Dermis blood vessel endothelial cell (primary cell): ENCODE measurements at places on chromosomes 1 and 21. TPM values are rescaled to one million over a fixed set of nuclear protein-coding genes. Genes with fewer than 3 reads are reported as not detected.

The PCAT6 gene
- 0.51 TPM in 1 of 2 replicates, not detected in the other for total RNA-seq

The TSPAN1 gene
- total RNA-seq = 0.28 and 0.68 TPM in 2 replicates

The HLCS gene
- 14.3 and 19.5 TPM in 2 replicates for total RNA-seq

The FABP3 gene
- total RNA-seq = 0.51 and 1.1 TPM in 2 replicates

The IFNAR1 gene
- 22.3 and 40.3 TPM in 2 replicates for total RNA-seq

The DYNLT5 gene
- total RNA-seq = 1.1 and 3.9 TPM in 2 replicates

The AVPR1B gene
- total RNA-seq = 0.05 TPM in 1 of 2 replicates, not detected in the other

The NR0B2 gene
- total RNA-seq = not detected in 2 replicates

The CELA2B gene
- not detected in 2 replicates for total RNA-seq

The FAM177B gene
- total RNA-seq = not detected in 2 replicates

The FALEC gene
- not detected in 2 replicates for total RNA-seq

The GMEB1 gene
- total RNA-seq = 13.9 and 14.1 TPM in 2 replicates

The CTBS gene
- 5.4 and 8.0 TPM in 2 replicates for total RNA-seq

The CCDC185 gene
- 0.17 TPM in 1 of 2 replicates, not detected in the other for total RNA-seq

The KCNT2 gene
- total RNA-seq = 0.14 and 0.17 TPM in 2 replicates

The ARMH1 gene
- not detected in 2 replicates for total RNA-seq

The SPRR1A gene
- total RNA-seq = not detected in 2 replicates

The PRAMEF9 gene
- total RNA-seq = not detected in 2 replicates

The SSU72 gene
- 87.1 and 128 TPM in 2 replicates for total RNA-seq

The NTMT2 gene
- total RNA-seq = not detected in 2 replicates

The KPRP gene
- total RNA-seq = not detected in 2 replicates

The FAM72C gene
- total RNA-seq = 0.34 and 1.7 TPM in 2 replicates

The LAPTM5 gene
- total RNA-seq = 23.1 and 39.9 TPM in 2 replicates

The PDE9A gene
- 1.9 and 3.5 TPM in 2 replicates for total RNA-seq

The SLC39A1 gene
- 153 and 161 TPM in 2 replicates for total RNA-seq

The VWA1 gene
- 12.7 and 45.3 TPM in 2 replicates for total RNA-seq

The HES2 gene
- 9.9 and 14.1 TPM in 2 replicates for total RNA-seq

The CFAP141 gene
- not detected in 2 replicates for total RNA-seq

The SLAMF1 gene
- total RNA-seq = not detected in 2 replicates

The KCNA3 gene
- not detected in 2 replicates for total RNA-seq

The WNT2B gene
- 1.3 and 2.0 TPM in 2 replicates for total RNA-seq

The UBASH3A gene
- not detected in 2 replicates for total RNA-seq
